ENCODE measurements at places on chromosomes 11 and 22. TPM values are rescaled to one million over a fixed set of nuclear protein-coding genes. Genes with fewer than 3 reads are reported as not detected.

PPP6R2 gene
- 56.4 TPM for total RNA-seq

ALDH3B1 gene
- 0.95 TPM for total RNA-seq

SEPTIN5 gene
- 45.7 TPM for total RNA-seq

INPP5J gene
- total RNA-seq: 8.7 TPM

APOBEC3H gene
- total RNA-seq: 1.1 TPM

OR4B1 gene
- total RNA-seq: not detected

CALCA gene
- 0.86 TPM for total RNA-seq

UPK3A gene
- 0.62 TPM for total RNA-seq

TIMP3 gene
- 45.9 TPM for total RNA-seq

ELMOD1 gene
- total RNA-seq: 4.0 TPM

DRD4 gene
- total RNA-seq: 1.2 TPM

NCAM1 gene
- total RNA-seq: 21.7 TPM

GPHA2 gene
- total RNA-seq: not detected

PRG3 gene
- total RNA-seq: not detected

MPEG1 gene
- total RNA-seq: not detected

MUC5B gene
- total RNA-seq: 0.48 TPM

CADM1 gene
- 102 TPM for total RNA-seq

KRTAP5-10 gene
- total RNA-seq: not detected

OR51B4 gene
- total RNA-seq: not detected

CNTF gene
- 1.6 TPM for total RNA-seq

OR52N4 gene
- not detected for total RNA-seq

MS4A12 gene
- total RNA-seq: not detected

CHEK1 gene
- total RNA-seq: 28.1 TPM

CEND1 gene
- total RNA-seq: 0.89 TPM

PHF21B gene
- total RNA-seq: 2.1 TPM

IFITM10 gene
- total RNA-seq: 7.4 TPM

ESAM gene
- total RNA-seq: 3.6 TPM

POTEH gene
- total RNA-seq: not detected

TPP1 gene
- total RNA-seq: 97.8 TPM

MS4A7 gene
- total RNA-seq: not detected

XKR3 gene
- not detected for total RNA-seq

SOX6 gene
- total RNA-seq: 8.7 TPM

RAG2 gene
- total RNA-seq: not detected

DDI1 gene
- not detected for total RNA-seq

OR5D14 gene
- not detected for total RNA-seq

MOGAT2 gene
- total RNA-seq: 1.2 TPM

EED gene
- total RNA-seq: 35.3 TPM

CCND1 gene
- total RNA-seq: 299 TPM

PLAAT2 gene
- total RNA-seq: 6.0 TPM

RTN4R gene
- total RNA-seq: 9.0 TPM

CRYBA4 gene
- 1.0 TPM for total RNA-seq

APOL4 gene
- 0.67 TPM for total RNA-seq

SCUBE2 gene
- 7.9 TPM for total RNA-seq

PNPLA5 gene
- not detected for total RNA-seq

PYGM gene
- total RNA-seq: 2.0 TPM

FAM181B gene
- 3.1 TPM for total RNA-seq

WNT7B gene
- total RNA-seq: 14.8 TPM

PKNOX2 gene
- 0.95 TPM for total RNA-seq

OR56A1 gene
- not detected for total RNA-seq

FIBIN gene
- 0.43 TPM for total RNA-seq

MIOX gene
- 1.2 TPM for total RNA-seq

PGM2L1 gene
- total RNA-seq: 10.3 TPM

ZFPL1 gene
- 35.9 TPM for total RNA-seq

LUZP2 gene
- total RNA-seq: 6.5 TPM

CHRM4 gene
- 0.98 TPM for total RNA-seq

RASGRP2 gene
- total RNA-seq: 11.7 TPM

Measured in type B pancreatic cell (in vitro differentiated cells).